ENCODE measurements at places on chromosomes 11 and 22. TPM values are rescaled to one million over a fixed set of nuclear protein-coding genes. Genes with fewer than 3 reads are reported as not detected.

MOV10L1 gene
- not detected for total RNA-seq

DNA sequence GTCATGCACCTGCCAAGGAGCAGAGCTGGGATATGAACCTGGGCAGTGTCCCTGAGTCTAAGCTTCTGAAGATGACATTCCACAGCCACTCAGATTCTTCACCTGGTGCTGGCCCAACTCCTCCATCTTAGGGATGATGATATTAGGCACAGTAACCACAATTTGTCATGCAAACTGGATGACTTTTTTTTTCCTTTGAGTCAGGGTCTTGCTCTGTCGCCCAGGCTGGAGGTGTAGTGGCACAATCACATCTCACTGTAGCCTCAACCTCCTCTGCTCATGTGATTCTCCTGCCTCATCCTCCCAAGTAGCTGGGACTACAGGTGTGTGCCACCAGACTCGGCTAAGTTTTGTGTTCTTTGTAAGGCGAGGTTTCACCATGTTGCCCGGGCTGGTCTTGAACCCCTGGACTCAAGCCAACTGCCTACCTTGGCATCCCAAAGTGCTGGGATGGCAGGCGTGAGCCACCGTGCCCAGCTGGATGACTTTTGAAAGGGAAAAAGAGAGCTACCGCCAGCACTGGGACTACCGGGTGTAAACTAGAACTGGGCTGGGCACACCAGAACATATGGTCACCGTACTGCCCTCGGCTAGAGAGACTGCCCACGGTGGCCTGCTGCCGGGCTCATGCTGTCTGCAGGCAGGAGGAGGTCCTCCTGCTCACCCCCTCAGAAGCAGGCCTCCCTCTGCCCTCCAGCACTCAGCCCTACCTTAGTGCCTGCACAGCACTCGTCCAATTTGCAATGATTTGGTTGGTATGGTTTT lies 77.7 kb downstream of the NAT10 start:
- no peak for DNase-seq

DNA sequence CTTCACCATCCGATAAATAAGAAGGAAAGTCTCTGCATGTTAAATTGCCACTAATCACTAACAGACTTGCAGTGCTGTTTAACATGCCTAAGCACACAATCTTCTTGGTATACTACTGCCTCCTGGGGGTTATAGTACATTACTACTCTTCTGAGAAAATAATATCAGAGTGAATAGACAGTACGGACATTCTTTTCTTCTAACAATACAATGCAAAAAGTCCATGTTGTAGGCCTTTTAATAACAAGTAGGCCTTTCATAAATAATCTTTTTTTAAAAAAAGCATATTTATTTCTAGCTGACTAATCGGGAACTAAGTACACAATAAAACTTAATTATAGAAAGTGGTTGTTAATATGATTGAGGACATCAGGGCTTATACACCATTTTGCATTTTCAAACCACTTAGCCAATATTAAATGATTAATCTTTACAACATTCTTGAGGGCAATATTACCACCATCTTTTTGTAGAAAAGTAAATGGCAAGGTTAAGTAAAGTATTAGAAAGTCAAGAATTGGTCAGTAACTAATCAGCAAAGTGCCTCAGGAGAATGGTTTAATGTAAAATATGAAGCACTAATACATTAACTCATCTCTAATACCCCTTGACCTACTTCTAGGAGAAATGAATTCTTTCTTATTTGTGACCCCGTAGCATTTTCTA lies 84.7 kb downstream of the TTC28 start:
- peak; percentile 21 for DNase-seq

DNA sequence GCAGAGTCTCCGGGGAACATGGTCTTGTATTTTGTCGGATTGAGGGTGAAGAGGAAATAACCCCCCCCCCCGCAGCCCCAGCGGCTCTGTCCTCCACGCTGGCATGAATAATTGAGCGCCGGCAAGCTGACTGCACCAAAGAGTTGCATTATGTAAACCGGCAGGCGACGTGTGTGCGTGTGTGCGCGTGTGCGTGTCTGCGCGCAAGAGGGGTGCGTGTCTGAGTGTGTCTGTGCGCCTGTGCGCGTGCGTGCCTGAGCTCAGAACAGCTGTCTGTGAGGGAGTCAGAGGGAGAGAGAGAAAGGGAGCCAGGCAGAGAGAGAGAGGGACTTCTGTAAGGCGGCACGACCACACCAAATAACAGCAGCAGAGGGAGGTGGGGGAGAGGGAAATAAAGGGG lies 94.4 kb downstream of the SCN3B start:
- DNase-seq: peak; percentile 56

GRCh38 chr11:95867105-95867504 lies 56.8 kb downstream of the MTMR2 start:
- DNase-seq: no peak

All from Daoy (cell line).